Stimulated activated CD4-positive, alpha-beta T cell treated with anti-CD3 and anti-CD28 coated beads, Interleukin-1b, Interleukin-23, amount 100 ng/mL, for 1 hour (primary cell): ENCODE measurements at places on chromosomes 16 and 17.

- no peak for DNase-seq
Measured at GRCh38 chr17:8255499-8255898, 6.4 kb downstream of the PFAS start.

DNA sequence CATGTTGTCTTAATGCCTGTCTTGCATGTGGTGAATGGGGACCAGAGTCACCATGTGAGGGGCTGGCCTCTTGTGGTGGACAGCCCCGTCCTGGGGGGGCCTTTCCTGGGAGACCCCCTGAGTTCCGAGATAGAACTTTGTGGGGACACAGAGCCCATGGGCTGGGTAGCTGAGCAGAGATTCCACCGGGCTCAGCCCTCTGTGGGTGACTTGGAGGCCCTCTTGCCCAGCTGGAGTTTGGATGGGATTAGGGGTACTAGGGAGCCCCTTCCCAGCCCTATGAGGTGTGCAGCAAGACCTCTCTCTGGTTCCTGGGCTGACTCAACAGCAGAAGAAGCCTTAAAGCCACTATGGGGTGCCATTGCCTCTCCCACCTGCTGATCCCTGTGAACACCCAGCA, 38.1 kb downstream of the MRC2 start:
- DNase-seq = no peak

DNA sequence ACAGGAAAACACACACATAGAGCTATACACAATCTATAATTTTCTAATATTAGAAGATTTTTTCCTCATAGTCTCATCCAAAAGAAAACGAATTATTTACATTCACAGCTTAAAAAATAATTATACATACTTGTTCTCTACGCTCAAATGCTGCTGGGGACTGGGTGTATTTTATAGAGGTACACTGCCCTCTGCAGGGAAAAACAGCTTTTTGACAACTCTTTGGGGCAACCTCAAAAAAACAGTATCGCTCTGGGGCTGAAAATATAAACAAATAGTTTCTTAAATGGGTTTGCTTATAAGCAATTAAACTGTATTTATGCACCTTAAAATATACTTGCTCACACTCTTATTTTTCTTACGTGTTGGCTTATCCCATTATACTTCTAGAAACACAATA, 261.8 kb upstream of the PSMD7 start:
- no peak for DNase-seq

- no peak for DNase-seq
Measured at GRCh38 chr16:84600343-84601229, 17.3 kb downstream of the COTL1 start.

DNA sequence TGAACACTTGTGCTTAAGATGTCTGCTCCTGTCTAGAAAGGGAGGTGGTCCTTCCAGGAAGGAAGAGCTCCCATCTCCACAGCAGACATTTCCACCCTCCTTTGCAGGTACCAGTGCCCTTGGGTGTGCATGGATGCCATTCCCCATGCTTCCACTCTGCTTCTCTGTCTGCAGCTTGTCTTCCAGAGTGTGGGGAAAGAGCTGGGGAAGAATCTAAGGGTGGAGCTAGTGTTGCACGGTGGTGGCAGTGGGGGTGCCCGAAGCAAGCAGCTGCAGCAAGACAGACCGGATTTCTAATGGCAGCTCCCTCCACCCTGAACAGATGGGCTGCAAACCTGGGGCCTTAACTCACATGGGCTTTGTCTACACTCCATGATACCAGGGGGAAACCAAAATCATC, 22.6 kb upstream of the HOXB13 start:
- no peak for DNase-seq

GRCh38 chr17:9169116-9169515, 147.8 kb downstream of the NTN1 start:
- no peak for DNase-seq

DNA sequence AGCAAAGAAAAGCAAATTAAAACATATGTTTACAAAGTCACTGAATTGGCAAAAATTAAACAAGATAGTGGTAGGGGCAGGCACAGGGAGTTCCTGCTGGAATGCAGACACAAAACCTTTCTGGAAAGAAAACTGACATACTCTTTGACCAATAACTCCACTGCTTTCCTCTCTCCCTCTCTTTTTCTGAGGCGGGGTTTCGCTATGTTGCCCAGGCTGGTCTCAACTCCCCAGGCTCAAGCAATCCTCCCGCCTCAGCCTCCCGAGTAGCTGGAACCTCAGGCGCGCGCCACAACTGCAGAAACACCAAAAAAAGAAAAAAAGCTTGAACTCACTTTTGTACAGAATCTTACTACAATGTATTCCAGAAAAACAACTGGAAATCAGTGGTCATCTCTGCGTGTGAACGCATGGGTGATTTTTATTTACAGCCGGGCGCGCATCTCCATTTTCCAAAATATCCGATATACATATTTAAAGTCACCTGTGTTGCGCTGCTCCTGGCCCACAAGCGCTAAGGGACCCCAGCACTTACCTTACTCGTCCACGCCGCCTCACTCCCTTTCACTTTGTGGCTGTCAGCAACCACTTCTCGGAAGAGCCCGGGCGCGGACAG, 480 bp downstream of the TXNL4B start:
- DNase-seq = no peak

GRCh38 chr17:65181237-65182061, 44.3 kb downstream of the RGS9 start:
- DNase-seq = no peak

DNA sequence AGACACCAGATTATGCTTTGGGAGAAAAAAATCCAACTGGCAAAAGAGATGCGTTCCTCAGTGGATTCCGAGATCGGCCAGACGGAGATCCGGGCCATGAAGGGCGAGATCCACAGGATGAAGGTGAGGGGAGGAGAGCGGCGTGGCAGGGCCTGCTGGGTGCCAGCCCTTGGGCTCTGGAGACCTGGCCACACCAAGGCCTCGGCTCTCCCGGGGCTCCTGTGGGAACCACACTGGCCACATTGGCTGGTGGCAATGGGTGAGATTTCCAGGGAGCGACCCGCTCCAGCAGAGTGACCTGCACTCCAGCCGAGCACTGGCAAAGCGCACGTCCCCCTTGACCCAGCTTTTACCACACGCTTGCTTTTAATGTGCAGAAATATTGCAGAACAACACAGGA, 11.6 kb upstream of the GAA start:
- no peak for DNase-seq

DNA sequence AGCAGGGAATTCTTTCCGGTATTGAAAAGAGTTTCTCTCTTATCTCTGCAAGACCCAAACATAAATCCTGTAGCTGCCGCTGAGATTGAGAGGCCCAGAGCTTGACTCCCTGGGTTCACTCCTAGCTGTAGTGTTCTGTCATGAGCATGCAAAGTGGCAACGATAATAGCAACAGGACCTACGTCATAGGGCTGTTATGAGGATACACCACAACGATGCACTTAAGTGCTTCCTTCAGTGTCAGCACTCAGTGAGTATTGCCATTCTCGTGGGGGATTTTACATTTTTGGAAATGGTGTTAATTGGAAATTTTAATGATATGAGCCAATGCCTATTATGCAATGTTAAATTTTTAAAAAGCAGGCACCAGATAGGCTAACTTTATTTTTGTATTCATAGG, 199.8 kb downstream of the CYLD start:
- no peak for DNase-seq

DNA sequence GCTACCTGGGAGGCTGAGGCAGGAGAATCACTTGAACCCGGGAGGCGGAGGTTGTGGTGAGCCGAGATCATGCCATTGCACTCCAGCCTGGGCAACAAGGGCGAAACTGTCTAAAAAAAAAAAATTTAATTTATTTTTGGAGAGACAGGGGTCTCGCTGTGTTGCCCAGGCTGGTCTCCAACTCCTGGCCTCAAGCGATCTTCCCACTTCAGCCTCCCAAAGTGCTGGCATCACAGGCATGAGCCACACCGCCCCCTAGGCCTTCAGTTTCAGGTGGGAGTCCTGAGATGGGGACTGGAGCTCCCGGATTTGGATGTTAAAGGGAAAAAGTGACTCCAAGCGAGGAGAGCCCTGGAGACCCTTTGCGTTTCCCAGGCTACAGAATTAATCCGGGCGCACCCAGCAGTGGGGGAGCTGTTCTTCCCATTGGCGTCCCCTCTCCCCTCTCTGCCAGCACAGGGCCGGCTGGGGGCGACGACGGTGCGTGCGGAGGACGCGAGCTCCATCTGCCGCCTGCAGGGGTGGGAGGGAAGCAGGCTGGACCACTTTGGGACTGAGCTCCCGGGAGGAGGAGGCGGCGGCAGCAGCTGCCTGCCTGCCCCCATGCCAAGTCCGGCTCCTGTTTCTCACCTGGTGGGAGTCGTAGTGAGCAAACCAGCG, 49.3 kb upstream of the USP7 start:
- no peak for DNase-seq

- DNase-seq = no peak
Measured at GRCh38 chr17:77489239-77489892, 348.6 kb downstream of the SEC14L1 start.

- no peak for DNase-seq
Measured at GRCh38 chr16:70258065-70258464, 6.3 kb upstream of the EXOSC6 start.

GRCh38 chr16:69077251-69077650, 28.2 kb upstream of the HAS3 start:
- no peak for DNase-seq
